Cardiac septum (tissue), 1 donor: ENCODE measurements at places on chromosomes 4 and X. TPM values are rescaled to one million over a fixed set of nuclear protein-coding genes. Genes with fewer than 3 reads are reported as not detected.

The AADAT gene
- 2.0 TPM for total RNA-seq

GRCh38 chrX:136780763-136781162 lies at the start of gene ARHGEF6:
Gene ARHGEF6, minus strand, starts transcription at chrX:136780932. Its CDS starts 50 bp downstream, at chrX:136780882.
- no peak for DNase-seq

The WDR45 gene
- total RNA-seq, result 68.1 TPM

GRCh38 chr4:57607566-57608180 lies 497.5 kb upstream of the IGFBP7 start:
- no peak for DNase-seq

GRCh38 chr4:86497131-86497530 lies 97.0 kb upstream of the PTPN13 start:
- DNase-seq, result no peak

The ARAF gene
- 69.9 TPM for total RNA-seq

The RTL5 gene
- 6.3 TPM for total RNA-seq

The SPP1 gene
- 20.9 TPM for total RNA-seq

The FUNDC2 gene
- 207 TPM for total RNA-seq

DNA sequence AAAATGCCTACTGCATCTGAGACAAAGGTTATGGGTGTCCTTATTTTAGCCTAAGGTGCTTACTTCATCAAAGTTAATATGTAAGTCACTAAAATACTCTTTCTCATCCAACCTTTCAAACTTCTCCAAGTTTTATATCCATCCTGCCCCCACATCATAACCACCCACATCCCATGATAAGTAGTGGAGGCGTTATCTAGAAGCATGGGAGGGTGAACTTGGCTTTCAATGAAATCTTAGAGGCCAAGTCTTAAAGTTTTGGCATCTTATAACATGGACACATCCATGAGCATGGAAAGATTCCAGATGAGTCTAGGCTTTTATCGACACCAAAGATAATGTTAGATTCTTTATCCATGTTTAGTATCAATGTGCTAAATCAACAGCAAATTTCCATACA lies 22.9 kb upstream of the SEC24D start:
- DNase-seq, result no peak

The SSX4B gene
- total RNA-seq, result not detected

The C4orf36 gene
- total RNA-seq, result 0.78 TPM

DNA sequence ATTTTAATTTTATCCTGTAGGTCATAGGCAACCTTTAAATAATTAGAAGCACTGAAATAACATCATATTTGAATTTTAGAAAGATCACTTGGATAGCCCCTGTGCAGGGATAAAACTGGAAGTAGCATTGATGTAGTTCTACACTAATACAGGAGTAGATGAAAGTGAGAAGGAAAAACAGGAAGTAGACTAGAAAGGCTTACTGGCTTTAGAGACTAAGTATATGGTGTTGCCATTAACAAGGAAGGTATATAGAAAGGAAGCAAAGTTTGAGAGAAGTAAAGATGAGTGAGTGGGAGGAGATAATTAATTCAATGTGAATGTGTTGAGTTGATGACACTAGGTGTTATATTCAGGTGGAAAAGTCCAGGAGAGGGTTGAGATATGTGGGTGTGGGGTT lies 73.1 kb upstream of the EPGN start:
- DNase-seq, result no peak

The CCKAR gene
- not detected for total RNA-seq

GRCh38 chr4:16262188-16262587 lies 35.9 kb upstream of the TAPT1 start:
- no peak for DNase-seq

The XAGE2 gene
- total RNA-seq, result not detected

- no peak for DNase-seq
Observed at GRCh38 chrX:85611926-85612325, 232.5 kb upstream of the POF1B start.

GRCh38 chr4:48924416-48924815 lies 17.8 kb upstream of the OCIAD2 start:
- no peak for DNase-seq

GRCh38 chr4:82429728-82430192 lies 502 bp downstream of the HNRNPDL start:
- no peak for DNase-seq

The RBMXL3 gene
- total RNA-seq, result not detected

DNA sequence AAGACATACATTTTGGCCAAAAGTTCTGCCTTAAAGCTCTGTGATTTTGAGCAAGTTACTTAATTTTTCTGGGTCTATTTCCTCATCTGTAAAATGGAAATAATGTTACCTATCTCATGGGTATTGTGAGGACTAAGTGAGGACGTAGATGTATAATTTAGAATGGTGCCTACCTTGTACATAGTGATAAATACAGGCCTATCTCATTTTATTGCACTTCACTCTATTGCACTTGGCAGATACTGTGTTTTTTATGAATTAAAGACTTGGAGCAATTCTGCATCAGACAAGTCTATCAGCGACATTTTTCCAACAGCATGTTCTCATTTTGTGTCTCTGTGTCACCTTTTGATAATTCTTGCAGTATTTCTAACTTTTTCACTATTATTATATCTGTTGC lies 50.9 kb upstream of the RAB9B start:
- DNase-seq, result no peak

DNA sequence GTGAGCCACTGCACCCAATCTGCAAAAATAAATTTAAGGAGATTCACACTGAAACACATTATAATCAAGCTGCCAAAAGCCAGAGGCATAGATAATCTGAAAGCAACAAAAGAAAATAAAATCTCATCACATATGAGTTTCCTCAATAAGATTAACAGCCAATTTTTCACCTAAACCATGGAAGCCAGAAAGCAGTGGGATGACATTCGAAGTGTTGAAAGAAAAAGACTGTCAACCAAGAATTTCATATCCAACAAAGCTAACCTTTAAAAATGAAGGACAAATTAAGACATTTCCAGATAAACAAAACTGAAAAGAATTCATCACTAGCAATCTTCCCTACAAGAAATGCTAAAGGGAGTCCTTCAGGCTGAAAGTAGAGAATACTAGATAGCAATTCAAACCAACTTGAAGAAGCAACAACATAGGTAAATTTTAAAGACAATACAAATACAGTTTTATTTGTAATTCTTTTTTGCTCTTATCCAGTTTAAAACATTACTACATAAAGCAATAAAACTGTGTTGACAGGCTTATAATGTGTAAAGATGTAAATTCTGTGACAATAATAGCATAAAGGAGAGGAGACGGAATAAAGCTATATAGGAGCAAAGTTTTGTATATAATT lies 23.1 kb upstream of the KLHL8 start:
- DNase-seq, result no peak

The SHROOM2 gene
- total RNA-seq, result 0.92 TPM

The RNF175 gene
- total RNA-seq, result 1.00 TPM

GRCh38 chr4:15482842-15483241 lies 13.2 kb downstream of the CC2D2A start:
- DNase-seq, result no peak

The MAGED2 gene
- 91.5 TPM for total RNA-seq

DNA sequence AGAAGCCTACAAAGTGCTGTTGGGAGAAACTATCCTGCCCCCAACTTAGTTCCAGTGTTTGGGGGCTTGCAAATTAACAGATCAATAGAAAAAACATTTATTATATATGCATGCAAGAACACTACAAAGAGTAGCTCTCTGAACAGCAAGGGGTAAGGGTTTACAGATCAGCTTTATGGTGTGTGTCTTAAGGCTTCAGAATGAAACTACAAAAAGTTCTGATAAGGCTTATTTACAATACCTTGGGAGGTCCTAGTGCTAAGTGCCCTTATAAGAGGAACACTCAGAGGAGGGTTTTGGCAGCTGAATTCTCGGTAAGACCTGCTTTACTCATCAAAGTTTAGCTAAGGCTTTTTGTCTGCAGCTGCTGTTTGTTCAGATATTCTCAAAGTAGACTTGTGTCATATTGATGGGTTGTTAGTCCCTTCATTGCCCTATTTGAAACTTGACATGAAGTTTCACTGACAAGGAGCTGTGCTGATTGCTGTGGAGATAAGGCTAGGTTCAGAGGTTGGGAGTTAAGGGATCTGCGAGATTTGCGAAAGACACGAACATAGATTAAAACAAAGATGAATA lies 7.7 kb downstream of the ERVMER34-1 start:
- DNase-seq, result no peak
